ENCODE measurements at places on chromosomes 13 and 19.

- peak; percentile 19 for DNase-seq
These were observed 539 bp downstream of the PLD3 start for GRCh38 chr19:40348961-40349507.

- DNase-seq, result no peak
These were observed 52.4 kb upstream of the SPATA13 start for GRCh38 chr13:24107955-24108614.

GRCh38 chr19:23440791-23441190, 45.5 kb upstream of the ZNF91 start:
- no peak for DNase-seq

GRCh38 chr13:24737042-24737441, 26.9 kb upstream of the RNF17 start:
- no peak for DNase-seq

DNA sequence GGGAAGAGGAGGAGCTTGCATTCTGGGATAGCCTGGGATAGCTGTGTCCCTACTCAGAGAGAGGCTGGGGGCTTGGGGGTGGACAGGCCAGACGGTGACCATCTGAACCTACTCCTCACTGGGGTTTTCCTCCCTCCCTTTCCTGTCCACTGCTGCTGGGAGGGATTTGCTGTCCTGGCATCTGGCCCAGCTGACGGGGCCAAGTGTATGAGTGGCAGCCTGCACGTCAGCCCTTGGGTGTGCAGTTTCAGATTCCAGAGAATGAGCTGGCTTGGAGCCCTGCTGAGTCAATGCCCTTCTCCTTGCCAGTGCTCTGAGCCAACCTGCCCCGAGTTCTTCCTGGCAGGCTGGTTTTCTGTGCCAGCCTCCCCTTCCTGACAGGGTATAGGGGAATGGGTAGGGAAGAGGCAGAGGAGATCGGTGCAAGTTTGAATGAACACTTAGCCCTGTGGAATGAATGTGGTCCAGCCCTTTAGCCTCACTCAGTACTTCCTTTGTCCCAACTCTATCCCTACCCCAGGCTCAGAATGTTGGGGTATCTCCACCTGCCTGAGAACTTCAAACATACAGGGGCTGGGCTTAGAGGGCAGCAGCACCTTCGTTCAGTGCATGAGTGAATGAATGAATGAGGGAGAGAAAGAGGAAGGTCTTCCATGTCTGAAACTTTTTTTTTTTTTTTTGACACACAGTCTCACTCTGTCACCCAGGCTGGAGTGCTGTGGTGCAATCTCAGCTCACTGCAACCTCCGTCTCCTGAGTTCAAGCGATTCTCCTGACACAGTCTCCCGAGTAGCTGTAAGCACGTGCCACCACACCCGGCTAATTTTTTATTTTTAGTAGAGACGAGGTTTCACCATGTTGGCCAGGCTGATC, 1.8 kb upstream of the ANGPTL4 start:
- DNase-seq, result peak; percentile 90

DNA sequence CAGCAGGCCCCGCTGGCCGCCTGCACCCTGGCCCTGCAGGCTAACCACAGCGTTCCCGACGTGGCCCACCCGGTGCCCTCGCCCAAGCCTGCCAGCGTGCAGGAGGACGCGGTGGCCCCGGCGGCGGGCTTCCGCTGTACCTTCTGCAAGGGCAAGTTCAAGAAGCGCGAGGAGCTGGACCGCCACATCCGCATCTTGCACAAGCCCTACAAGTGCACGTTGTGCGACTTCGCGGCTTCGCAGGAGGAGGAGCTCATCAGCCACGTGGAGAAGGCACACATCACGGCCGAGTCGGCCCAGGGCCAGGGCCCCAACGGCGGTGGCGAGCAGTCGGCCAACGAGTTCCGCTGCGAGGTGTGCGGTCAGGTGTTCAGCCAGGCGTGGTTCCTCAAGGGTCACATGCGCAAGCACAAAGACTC, 72.1 kb downstream of the ZNF536 start:
- DNase-seq, result no peak

DNA sequence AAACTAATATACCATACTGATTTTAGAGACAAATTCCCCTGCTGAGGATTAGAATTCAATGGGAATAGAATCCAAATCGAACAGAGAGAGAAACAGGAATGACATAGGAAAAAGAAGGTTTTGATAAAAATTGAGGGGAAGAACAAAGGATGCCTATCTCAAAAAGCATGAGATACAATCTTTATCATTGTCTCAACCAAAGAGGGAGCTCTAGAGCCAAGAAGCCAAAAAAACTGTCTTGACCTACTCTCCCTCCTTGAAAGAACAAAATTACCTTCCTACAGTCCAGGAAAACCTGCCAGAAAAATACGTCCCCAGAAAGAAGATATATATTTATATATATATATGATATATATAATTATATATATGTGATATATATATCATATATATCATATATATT, 39.2 kb upstream of the MIR17HG start:
- DNase-seq, result no peak

DNA sequence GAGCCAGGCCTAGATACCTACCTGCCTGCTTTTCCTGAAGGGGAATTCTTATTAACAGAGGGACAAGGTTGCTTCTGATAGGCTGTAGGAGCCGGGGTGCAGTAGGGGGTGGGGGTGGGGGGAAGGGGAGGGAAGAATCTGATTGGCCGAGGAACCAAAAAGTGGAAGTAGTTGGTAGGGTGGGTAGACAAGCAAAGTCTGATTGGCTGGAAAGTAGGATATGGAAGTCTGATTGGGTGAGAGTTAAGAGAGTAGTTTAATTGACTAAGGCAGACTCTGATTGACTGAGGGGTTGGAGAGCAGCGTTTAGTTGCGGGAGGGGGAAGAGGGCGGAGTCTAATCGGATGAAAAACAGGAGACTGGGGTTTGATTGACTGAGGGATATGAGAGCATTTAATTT, 9.4 kb upstream of the CYP4F22 start:
- DNase-seq, result no peak

DNA sequence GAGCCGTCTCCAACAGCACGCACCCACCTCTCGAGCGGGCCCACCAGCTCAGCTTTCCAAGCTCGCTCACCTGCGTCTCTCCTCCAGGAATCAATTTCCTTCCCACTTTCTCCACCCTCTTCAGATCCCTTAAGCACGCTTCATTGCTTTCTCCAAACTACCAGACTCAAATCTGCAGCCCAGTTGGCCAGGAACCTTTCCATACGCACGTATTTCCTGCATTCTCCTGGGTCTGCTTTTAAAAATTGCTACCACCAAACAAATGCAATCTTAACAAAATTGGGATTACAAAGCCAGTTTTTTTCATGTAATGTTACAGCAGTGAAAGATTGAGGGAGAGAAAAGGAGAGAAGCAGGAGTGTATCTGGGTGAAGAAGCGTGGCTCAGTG, 1.5 kb downstream of the ENOX1 start:
- DNase-seq, result no peak

GRCh38 chr13:35039012-35039411, 96.9 kb downstream of the NBEA start:
- no peak for DNase-seq

DNA sequence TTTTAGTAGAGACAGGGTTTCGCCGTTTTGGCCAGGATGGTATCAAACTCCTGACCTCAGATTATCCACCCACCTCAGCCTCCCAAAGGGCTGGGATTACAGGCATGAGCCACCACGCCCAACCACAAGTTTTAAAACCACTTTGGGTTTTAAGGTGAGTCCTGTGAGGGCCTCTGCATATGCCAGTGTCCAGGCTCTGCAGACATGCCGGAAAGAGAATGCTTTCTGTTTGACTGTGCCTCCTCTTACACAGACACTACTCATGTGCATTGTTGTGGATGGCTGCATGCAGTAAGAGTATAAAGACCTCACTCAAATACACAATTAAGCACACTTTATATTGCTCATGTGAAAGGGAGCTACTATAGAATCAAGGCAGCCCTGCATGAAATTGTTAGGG, 20.8 kb upstream of the SLC25A30 start:
- no peak for DNase-seq

- no peak for DNase-seq
These were observed 14.9 kb upstream of the CYP2B6 start for GRCh38 chr19:40976134-40976533.

DNA sequence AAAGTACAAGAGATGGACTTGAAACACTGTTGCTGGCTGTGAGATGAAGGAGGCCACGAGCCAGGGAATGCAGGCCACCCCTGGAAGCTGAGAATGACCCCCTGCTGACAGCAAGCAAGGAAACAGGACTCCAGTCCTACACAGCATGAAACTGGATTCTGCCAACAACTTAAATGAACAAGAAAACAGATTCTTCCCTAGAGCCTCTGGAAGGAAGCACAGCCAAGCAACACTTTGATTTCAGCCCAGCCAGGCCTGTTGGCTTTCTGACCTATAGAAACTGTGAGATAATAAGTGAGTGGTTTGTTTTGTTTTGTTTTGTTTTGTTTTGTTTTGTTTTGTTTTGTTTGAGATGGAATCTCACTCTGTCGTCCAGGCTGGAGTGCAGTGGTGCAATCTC, 105.3 kb upstream of the CACNA1A start:
- DNase-seq, result no peak

GRCh38 chr13:110340812-110341444, 33.8 kb downstream of the COL4A2 start:
- DNase-seq, result no peak

DNA sequence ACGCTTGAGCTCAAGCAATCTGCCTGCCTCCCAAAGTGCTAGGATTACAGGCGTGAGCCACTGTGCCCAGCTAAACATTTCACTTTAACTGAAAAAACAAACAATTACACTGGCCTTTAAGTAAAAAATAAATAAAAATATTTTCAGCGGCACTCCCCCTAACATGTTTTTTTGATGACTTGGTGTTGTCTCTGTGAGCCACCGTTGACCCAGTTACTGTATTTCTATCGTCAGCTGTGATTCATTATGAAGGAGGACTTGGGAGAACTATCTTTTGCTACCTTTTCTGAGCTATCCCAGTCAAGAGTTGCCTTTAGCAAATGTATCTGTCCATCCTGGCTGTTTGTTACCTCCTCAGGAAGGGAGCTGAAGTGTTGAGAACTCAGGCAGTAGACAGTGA, 18.5 kb upstream of the C19orf33 start:
- DNase-seq, result no peak

- no peak for DNase-seq
These were observed 7.8 kb downstream of the PROZ start for GRCh38 chr13:113166266-113166665.

DNA sequence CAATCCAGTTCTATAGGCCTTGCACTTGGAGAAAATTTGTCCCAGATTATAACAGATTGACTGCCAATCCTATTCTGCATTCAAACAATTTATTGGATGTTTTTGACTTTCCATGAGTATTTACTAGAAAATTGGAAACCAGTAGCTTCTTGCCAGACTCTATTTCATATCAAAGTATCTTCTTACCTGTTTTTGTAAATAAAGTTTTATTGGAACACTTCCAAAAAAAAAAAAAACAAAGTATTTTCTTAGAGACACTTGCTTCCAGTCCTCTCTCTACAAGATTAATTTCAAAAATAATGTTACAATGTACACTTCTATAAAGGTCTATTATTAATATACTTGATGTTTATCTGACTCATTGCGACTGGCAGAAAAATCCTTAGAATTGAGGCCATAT, 209.2 kb upstream of the PCDH9 start:
- DNase-seq, result no peak

- DNase-seq, result no peak
These were observed 399.0 kb downstream of the PCDH9 start for GRCh38 chr13:66830940-66831716.

GRCh38 chr19:34224996-34225658, 29.2 kb upstream of the GARRE1 start:
- DNase-seq, result peak; percentile 63

- DNase-seq, result no peak
These were observed 929.8 kb upstream of the SLITRK1 start for GRCh38 chr13:84812078-84812477.

DNA sequence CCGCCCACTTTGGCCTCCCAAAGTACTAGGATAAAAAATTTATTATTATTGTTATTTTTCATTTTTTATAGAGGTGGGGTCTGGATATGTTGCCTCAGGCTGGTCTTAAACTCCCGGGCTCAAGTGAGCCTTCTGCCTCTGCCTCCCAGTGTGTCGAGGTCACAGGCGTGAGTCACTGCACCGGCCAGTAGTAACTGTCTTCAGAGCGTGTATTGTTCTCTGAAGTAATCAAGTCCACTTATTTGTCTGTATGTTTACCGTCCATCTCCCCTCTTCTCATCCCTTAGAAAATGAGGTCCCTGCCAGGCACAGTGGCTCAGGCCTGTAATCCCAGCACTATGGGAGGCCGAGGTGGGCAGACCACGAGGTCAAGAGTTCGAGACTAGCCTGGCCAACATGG, 18.2 kb upstream of the SULT2B1 start:
- no peak for DNase-seq

GRCh38 chr19:18389726-18390064, 3.7 kb downstream of the GDF15 start:
- DNase-seq, result no peak

- DNase-seq, result no peak
These were observed 1544.6 kb downstream of the OLFM4 start for GRCh38 chr13:54573186-54573585.

DNA sequence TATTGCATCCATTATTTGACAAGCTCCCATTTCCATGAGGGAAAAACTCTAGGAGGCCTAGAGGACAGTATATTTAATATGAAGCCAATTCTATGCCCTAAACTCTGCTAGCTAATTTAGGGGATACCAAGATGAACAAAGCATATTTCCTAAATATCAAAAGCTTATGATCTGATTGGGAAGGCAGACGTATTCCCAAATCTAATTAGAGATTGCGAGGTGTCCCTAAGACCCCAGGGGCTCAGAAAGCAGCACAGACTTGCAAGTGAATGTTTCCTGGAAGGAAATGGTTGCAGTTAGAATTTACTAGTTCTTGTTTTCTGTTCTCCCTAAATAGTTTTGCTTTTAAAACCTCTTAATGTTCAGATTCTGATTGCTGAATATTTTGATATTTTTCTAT, 30.7 kb downstream of the NDFIP2 start:
- no peak for DNase-seq

DNA sequence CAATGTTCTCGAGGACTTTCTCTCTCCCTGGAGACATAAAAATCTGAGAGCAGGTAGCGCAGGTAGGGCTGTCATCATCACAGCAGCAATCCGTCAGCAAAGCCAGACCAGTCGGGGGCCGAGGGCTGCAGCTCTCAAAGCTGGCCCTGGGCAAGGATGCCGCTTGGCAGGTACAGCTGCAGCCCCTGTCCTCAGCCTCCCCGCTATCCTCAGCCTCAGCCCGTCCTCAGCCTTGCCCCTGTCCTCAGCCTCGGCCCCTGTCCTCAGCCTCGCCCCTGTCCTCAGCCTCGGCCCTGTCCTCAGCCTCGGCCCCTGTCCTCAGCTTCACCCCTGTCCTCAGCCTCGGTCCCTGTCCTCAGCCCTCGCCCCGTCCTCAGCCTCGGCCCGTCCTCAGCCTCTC, 10.9 kb downstream of the C13orf46 start:
- no peak for DNase-seq

DNA sequence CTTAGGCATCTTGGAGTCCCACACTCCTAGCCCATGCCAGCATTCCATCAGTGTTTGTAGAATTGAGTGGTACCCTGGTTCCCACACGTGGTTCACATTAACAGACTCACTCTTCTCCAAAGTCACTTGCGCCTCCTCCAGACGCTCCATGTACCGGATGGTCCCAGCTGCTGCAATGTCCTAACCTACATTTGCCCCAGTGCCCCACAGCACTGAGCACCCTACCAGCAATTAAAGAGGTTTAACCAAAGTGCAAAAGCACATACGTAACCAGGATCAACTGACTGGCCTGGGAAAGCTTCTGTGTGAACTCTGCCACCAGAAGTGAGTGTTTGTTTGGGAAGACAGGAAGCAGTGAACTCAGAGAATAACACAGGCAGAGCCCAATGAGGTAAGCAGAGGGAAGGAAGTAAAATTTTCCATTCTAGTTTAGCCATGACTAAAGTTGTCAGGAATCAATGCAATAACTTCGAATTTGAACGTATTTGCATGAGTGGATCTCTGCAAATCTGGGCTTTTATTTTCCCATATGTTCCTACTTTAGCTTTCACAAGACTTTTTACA, 7.3 kb upstream of the MEDAG start:
- DNase-seq, result no peak

All from foreskin melanocyte (primary cell).